DMS53 (cell line): ENCODE measurements at places on chromosomes 2 and 18.

DNA sequence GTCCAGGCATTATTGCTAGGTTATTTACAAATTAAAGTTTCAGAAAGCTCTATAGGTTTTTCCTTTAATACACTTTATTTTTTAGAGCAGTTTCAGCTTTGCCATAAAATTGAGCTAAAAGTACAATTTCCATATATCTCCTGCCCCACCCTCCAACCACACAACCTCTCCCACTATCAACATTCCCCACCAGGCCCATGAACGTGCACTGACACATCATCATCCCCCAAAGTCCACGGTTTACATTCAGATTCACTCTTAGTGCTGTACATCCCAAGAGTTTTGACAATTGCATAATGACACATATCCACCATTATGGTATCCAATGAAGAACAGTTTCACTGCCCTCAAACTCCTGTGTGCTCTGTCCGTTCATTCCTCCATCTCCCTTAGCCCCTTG is 139.4 kb downstream of the NBAS start:
- DNase-seq = no peak

GRCh38 chr2:110869472-110870446 is 137.4 kb downstream of the ACOXL start:
- DNase-seq = peak; percentile 71

DNA sequence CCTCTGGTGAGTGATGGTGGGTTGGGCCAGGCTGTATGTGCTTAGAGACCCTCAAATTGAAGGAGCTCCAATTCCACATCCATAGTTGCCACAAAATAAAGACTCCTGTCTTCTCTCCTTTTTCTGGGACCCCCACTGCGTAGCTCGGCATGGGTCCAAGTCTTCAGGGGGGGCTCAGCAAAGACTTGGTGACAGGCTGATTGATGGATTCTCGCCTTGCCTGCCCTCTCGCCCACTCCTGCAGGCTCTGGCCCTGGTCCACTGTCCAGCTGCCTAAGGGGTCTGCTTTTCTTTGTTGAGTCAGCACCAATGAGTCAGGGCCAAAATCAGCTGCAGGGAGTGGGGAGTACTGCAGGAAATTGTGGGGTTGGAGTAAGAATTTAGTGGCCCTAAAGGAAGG is 21.5 kb downstream of the RPL37A start:
- no peak for DNase-seq

DNA sequence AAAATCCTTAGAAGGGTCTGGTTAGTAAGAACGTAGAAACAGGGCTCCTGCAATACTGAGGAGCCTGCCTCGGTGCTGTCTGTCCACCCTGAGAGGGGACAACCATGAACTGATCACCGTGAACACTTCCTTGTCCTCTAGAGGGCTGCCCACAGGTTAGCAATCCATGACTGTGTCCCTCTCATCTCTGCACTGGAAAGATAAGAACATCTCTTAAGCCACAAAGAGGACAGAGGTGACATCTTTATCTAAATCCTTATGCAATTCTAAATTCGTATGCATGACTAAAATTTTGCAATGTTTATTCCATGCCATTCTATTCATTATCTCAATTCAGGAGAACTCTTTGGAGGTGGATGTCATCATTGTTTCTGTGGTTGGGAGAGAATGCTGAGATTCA is 12.8 kb downstream of the EFR3B start:
- no peak for DNase-seq

DNA sequence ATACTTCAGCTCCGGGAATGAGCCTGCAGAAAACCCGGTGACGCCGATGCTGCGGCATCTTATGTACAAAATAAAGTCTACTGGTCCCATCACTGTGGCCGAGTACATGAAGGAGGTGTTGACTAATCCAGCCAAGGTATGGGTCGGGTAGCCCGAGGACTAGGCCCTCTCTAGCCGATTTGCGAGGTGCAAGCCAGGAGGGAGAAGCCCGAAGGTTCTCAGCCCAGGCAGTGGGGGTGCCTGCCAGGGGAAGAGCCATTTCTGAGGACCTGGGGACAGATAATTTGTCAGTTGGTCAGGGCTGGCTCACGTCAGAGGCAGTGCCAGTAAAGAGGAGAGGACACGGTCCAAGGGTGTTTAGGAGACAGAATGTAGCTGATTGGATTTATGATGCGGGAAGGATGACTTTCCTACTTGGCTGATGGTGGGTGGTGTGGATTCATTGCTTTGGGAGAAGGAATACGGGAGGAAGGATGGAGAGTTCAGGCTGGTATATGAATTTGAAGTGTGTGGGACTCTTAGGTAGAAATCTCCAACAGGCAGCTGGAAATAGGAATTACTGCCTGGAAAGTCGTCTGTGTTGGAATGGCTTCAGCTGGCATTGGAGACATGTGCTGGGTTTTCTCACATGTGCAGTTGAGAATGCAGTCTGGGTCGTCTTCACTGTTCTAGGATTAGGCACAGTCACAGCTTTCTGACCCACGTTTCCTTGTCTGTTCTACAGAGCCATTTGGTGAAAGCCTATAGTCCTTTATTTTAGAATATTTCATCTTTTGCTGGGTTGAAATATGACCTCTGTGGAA is 874 bp downstream of the NDUFAF7 start:
- no peak for DNase-seq

DNA sequence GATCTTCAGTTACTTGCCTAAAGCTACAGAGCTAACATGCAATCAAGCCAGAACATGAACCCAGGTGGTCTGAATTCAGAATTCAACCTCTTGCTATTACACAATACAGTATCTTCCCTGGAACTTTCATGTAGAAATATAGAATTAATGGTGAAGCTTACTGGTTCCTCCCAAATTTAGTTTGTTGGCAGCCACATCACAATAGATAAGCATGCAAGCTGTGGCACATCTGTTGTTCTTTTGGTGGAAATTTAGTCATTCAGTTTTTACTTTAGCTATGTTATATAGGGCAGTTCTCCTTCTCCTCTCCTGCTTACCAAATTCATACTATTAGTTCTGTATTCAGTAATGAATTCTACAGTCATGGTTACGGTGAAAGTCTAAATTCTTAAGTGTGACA is 101.0 kb upstream of the RNF152 start:
- no peak for DNase-seq

DNA sequence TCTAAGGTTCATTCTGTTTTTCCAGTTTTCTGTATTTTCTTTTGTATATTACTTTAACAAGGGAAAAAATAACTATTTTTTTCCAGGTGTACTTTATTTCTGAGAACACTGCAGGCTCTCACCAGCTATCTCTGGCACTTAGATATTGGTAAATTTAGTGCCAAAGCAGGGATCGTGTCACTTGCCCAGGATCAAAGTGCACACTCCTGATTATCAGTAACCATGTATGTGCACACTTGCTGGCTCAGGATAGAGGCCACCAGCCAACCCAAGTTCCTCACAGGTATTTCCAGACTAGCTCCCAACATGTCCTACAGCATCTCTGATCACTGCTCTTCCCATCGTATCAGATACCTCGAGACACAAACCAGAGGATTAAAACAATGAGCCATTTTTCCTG is 5.8 kb upstream of the FZD5 start:
- no peak for DNase-seq

DNA sequence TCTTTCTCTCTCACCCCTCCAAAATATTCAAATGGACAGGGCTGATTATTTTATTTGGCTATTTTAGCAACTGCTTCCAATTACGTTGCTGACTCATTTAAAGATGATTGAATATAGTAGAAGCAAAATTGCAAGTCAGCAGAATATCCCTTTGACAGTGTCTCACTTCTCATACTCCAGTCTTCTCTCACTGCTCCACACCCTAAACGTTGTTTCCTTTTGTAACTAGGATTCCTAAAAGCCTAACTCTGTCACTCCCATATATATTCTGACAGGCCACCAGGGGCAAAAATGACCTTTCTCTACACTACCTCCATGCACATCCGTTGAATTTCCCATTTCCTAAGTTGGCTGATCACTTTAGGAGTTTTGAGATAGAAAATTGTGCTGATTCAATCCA is 351.1 kb downstream of the RND3 start:
- DNase-seq = no peak

- DNase-seq = no peak
Observed at GRCh38 chr18:59717291-59717690, 20.1 kb upstream of the CCBE1 start.

DNA sequence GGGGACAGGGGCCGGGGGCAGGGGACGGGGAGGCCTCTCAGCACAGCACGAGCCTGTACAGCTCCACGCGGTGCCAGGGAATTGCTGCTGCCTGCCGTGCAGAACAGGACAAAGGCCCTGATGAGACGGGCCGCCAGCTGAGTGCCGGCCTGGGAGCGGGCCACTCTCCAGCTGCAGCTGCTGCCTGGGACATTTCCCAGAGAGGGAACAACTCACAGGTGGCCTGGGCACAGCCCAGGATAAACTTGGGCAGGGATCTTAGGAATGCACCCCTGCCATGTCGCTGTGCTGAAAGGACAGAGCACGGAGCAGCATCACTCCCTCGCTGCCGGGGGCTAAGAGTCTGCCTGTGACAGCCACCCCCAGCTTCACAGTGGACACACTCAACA is 38.8 kb downstream of the CENPO start:
- DNase-seq = peak; percentile 9

GRCh38 chr2:222904557-222905258 is 43.9 kb downstream of the ACSL3 start:
- DNase-seq = no peak

DNA sequence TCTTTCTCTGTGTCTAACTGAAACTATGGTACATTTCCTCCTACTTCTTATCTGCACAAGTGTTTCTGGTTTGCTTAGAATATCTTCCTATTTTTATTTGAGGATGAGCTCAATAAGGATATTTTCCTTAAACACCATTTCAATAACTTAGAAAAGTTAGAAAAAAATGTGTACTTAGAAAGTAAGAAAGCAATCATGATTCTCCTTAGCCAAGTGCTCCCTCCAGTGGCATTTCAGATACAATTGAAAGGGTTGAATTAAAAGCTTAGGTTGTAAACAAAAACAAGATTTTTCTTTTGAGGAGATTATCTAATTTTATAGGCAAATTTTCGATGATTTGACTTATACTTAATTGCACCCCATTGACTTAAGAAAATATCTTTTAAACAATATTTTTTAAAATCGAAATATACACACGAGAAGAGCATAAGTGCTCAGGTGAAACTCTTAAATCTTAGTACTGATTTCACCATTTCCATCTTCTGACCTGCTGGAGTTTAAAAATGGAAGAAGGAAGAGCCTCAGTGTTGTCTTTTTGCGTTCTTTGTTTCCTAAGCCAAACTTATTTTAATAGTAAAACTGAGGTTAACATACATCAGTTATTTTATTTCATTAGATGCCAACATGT is 26.9 kb downstream of the C18orf63 start:
- peak; percentile 86 for DNase-seq

GRCh38 chr18:11946756-11947155 is 34.6 kb upstream of the IMPA2 start:
- DNase-seq = peak; percentile 83

GRCh38 chr2:57891086-57891712 is 155.4 kb upstream of the VRK2 start:
- no peak for DNase-seq

- DNase-seq = peak; percentile 60
Observed at GRCh38 chr2:199861132-199861774, 10.3 kb upstream of the FTCDNL1 start.

DNA sequence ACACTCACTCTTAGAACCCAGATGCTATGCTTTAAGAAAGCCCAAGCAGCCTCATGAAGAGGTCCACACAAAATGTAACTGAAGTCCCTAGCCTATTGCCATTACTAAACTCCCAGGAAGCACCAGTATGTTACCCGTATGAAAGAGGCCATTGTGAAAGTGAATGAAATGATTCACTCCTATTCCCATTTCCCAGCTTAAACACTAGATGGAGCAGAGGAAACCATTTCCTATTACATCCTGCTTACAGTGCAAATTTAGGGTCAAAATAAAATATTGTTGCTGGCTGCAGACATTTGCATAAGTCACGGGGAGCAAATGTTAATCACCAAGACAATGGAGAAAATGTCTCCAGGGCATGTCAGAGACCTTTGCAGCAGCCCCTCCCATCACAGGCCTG is 989.7 kb upstream of the CRIM1 start:
- DNase-seq = peak; percentile 24

DNA sequence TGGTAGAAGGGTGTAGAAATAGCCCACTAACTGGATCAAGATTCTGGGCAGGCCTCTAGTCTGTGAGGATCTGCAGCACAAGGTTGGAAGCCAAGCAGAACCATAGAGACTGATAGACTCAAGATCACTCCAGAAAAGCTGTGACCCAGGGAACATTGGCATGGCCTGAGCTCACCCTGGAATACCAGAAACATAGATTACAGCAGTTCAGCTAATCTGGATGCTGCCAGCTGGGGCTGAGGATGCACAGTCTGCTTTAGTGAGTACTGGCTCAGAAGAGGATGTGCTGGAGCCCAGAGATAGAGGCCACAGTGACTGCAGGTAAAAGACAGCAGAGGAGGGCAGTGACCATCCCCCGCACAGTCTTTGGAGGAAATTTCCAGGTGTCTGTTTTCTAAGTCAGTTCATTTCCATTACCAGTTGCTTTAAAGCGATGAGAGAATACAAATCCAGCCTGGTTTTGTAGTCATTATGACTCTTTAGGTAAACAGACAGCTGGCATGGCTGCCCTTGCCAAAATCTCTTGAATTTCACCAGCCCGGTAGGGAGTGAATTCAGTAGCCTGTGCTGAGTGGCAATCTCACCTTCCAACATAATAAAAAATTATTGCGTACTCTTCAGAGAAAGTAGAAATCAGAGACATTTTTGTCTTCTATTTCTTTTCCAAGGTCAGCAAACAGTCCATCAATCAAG is 119.2 kb downstream of the ANTXR1 start:
- DNase-seq = peak; percentile 50
